SK-N-SH (cell line): ENCODE measurements at places on chromosomes 16 and 17.
A peak's percentile ranks its signal among the peaks of the same experiment; 100 is the strongest.

DNA sequence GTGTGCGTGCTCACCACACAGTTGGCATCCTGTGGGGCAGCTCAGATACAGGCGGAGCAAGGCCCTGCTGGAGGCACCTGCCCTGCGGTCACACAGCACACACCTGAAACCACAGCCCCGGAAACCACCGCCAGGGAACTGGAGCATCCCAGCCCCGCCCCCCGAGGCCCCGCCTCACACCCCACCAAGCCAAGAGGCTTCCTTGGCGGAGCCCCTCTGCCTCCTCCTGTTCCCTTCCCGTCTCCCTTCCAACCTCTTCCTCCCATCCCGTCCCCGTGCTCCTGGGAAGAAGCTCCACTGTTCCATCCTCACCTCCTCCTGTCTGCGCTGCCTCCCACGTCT lies 205.5 kb downstream of the NTN1 start:
- DNase-seq = no peak

DNA sequence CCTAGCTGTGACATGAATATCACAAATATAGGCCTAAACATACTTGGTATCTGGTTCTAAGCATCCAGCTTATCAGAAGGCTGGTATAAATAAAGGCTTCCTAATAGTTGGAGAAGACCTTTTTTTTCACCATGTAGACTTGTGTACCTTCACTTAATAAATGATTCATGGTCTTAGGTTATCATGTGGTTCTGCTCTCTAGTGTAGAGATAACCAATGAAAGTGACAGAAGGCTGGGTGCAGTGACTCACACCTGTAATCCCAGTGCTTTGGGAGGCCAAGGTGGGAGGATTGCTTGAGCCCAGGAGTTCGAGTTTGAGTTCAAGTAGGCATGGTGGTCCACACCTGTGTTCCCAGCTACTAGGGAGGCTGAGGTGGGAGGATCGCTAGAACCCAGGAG lies 3.1 kb downstream of the DDX19A start:
- no peak for DNase-seq

GRCh38 chr16:48256579-48257177 lies 9.3 kb upstream of the ABCC11 start:
- DNase-seq = no peak

DNA sequence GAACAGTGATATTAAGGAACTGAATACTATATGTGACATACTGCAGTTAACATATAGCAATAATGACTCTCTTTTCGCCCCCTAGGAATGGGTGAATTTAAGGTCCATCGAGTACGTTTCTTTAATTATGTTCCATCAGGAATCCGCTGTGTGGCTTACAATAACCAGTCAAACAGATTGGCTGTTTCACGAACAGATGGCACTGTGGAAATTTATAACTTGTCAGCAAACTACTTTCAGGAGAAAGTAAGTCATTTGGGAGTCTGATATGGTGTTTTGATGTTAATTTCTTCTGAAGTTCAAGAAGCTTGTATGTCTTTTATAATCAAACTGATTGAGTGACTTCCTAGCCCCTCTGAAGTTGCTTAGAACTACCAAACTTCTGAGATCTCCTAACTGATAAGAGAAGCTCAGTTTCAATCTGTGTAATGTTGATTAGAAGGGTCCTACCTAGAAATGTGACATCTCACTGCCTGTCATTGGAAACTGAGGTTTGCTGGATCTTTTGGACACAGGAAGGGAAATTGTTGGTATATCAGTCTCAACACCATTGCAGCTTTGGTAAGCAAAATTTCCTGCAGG lies 1.0 kb downstream of the UTP4 start:
- DNase-seq = no peak

DNA sequence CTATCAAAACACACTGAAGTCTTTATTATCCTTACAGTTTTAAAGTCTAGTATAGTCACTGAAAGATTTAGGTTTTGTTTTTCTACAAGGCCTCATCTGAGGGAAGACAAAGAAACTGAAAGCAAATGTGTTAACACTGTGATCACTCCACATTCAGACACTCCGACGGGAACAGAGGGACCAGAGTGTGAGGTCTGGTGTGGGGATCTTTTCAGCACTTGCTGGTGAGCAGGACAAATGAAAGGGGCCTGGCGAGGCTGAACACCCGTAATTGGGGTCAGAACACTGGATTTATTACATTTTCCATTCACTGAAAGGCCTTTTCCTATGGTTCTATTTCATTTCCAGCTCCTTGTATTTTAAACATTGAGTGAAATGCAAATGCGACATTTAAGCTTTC lies 910.5 kb downstream of the CDH11 start:
- DNase-seq = no peak

DNA sequence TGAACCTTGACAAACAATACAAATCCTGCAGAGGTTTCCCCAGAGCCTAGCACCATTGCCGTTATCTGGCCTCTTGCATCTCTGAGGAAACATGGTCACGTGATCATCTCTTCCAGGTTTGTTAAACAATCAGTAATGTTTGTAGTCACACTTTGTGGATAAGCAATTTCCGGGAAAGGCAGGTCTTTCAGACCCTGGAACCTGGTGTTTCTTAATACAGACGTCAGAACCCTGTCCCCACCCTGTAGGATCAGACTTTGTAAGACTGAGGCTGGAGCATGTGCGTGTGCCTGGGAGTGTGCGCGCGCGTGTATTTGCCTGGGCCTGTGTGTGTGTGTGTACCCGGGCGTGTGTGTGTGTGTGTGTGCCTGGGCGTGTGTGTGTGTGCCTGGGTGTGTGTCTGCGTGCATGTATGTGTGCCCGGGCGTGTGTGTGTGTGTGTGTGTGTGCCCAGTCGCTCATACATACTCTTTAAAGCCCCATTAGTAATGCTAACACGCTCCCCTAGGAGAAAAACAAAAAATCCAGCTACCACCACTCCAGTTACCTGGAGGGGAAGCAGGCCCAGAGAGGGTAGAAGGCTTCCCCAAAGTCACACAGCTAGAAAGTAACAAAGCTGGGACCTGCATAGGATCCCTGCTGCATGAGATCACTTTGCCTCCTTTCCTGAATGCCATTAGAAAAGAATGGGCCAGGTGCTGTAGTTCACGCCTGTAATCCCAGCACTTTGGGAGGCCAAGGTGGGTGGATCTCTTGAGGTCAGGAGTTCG lies 5.3 kb downstream of the CTNS start:
- DNase-seq = no peak

DNA sequence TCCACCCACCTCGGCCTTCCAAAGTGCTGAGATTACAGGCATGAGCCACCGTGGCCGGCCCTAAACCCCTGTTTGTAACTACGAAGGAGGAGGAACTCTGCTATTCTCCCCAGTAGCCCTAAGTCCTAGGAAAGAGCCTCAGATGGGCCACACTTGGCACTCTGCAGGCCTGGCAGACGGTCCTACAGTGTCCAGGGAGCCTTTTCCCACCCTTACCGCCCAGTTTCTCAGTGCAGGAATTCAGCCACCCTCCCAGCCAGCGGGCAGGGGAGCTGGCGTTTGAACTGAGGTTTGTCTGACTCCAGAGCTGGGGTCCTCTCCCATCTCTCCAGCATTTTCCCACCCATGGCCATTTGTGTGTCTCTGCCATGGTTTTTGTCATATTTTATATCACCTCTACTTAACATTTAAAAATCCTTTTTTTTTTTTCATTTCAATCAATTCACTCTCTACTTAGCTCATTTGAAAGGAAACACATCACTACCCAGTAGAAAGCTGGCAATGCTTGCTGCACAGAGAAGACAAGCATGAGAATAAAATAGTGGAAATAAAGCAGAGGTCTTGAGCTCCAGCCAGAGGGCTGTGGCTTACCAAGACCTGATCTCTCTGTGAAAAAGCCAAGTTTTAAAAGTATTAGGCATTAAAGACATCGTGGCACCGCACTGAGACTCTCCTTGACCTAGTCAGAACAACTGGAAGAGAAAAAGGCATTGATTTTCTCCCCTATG lies 34.9 kb downstream of the BCO1 start:
- no peak for DNase-seq

DNA sequence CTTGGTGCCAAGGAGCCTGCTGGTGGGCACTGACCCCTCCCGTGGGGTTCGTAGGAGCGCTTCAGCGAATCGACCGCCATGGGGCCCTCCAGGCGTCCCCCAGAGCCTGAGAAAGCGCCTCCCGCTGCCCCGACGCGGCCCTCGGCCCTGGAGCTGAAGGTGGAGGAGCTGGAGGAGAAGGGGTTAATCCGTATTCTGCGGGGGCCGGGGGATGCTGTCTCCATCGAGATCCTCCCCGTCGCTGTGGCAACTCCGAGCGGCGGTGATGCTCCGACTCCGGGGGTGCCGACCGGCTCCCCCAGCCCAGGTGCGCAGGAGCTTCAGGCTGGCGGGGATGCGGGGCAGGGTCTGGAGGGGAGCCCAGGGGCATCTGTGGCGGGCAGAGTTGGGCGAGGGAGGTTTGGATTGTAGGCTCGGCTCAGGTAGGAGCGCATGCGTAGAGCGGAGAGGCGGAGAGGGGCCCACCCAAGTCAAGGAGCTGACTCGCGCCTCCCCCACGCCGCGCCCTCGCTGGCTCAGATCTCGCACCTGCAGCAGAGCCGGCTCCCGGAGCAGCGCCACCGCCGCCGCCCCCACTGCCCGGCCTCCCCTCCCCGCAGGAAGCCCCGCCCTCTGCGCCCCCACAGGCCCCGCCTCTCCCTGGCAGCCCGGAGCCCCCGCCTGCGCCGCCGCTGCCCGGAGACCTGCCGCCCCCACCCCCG lies 19.8 kb downstream of the FMNL1 start:
- peak; percentile 88 for DNase-seq

- peak; percentile 85 for DNase-seq
Observed at GRCh38 chr17:42682722-42683403, 532 bp downstream of the CNTNAP1 start.

- DNase-seq = no peak
Observed at GRCh38 chr17:72093707-72094106, 27.1 kb upstream of the SOX9 start.

DNA sequence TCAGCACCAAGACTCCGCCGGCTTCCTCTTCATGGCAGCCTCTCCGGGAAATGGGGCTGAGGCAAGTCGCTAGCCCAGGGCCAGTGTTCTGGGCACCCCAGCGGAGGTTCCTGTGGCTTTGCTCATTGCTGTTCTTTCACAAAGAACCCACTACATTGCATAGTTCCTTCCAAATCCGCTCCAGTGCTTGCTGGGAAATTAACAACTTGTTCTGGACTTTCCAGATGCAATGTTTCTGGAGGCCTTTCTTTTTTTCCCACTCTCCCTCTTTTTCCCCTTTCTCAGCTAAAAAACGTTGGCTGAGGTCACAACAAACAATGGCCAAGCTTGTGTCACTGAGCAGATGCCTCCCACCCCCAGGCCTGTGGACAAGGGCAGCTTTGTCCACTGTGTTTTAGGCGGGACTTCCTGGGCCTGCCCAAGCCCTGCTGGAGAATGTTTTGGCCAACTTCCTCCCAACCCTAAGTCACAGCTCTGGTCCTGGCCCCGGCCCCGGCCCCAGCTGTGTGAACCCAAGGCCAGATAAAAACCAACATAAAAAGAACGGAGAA lies 131.5 kb upstream of the RCVRN start:
- no peak for DNase-seq

DNA sequence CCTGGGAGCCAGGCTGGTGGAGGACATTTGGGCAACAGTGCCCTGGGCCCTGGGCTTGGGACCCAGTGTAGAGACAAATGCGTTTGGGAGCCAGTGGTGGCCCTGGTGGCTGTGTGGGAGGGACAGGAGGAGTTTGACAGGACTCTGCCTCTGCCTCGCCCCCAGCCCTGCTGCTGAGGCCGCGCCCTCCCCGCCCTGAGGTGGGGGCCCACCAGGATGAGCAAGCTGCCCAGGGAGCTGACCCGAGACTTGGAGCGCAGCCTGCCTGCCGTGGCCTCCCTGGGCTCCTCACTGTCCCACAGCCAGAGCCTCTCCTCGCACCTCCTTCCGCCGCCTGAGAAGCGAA lies 11.9 kb upstream of the TCAP start:
- DNase-seq = no peak

DNA sequence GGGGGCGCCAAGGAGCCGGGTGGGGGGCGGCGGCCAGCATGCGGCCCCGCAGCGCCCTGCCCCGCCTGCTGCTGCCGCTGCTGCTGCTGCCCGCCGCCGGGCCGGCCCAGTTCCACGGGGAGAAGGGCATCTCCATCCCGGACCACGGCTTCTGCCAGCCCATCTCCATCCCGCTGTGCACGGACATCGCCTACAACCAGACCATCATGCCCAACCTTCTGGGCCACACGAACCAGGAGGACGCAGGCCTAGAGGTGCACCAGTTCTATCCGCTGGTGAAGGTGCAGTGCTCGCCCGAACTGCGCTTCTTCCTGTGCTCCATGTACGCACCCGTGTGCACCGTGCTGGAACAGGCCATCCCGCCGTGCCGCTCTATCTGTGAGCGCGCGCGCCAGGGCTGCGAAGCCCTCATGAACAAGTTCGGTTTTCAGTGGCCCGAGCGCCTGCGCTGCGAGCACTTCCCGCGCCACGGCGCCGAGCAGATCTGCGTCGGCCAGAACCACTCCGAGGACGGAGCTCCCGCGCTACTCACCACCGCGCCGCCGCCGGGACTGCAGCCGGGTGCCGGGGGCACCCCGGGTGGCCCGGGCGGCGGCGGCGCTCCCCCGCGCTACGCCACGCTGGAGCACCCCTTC lies 484 bp downstream of the FZD2 start:
- DNase-seq = peak; percentile 79
